ENCODE measurements at places on chromosomes 2 and 18. TPM values are rescaled to one million over a fixed set of nuclear protein-coding genes. Genes with fewer than 3 reads are reported as not detected.

Gene POU3F3
- total RNA-seq = not detected

- no peak for DNase-seq
Observed at GRCh38 chr2:216735086-216735485, 39.7 kb upstream of the IGFBP5 start.

Gene TSN
- 50.9 TPM for total RNA-seq

DNA sequence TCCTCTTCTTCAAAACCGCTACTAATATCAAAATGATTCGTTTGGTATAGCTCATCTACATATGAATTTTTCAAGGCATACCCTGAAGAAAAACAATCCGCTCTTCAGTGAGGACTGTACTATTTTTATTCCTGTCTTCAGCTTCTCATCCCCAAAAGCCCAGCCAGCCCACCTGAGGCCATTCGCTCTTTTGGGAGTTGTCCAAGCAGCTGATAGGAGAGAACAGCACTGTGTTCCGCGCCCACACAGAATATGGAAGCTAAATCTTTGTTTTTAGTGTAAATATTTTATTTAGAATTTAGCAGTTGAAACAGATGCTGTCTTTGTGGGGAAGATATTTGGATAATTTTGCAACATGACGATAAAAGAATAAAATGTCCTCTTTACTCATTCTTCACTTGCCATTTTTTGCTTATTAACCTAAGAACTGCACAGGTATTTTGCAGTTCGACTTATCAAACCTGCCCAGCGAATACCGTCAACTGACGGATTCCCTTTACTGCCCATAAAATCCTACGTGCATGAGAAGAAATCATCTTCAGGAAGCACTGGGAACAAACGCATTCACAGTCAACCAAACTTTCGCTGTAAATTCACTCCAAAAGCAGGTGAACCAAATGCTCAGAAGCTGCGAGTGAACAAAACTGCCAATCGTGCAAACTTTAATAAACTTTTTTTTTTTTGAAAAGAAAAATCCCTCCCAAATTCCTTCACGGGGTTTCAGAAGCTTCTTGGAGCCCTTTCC, 3.4 kb downstream of the ZNF521 start:
- DNase-seq = no peak

- DNase-seq = no peak
Observed at GRCh38 chr2:1912771-1913170, 168.5 kb upstream of the PXDN start.

DNA sequence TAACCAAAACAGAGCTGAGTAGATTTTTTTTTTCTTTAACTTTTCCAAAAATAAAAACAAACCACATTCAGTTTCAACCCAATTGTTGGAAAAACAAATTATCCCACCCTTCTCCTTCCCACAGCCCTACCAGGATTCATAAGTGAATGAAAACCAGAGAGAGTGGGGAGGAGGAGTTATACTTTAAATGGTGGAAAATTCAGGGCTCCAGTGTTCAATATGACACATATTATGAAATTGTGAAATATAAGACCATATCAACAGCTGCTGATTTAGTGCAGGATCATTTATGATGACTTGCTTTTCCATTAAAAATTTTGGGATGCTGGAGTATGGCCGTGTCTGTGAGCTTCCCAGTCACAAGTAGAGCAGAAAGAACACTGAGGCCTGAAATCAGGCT, 26.7 kb downstream of the COLEC12 start:
- DNase-seq = no peak

Gene GPBAR1
- 1.6 TPM for total RNA-seq

GRCh38 chr18:42730272-42730671, 385.2 kb downstream of the RIT2 start:
- no peak for DNase-seq

DNA sequence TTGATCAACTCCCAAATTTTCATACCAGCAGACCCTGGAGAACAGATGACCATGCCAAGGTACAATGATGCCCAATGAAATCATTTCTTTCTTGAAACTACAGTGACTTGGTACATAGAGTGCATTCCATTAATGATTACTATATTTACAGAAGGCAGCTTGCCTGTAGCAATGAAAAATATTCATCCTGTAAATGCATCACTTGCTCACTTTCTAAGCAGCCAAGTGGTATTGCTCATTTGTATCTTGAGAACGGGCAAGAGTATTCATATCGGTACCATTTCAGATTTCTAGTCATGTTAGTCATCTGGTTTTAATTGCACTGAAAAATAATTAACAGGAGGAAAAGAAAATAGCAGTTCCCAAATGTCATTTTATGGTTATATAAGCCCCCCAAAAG, 59.6 kb downstream of the VIL1 start:
- DNase-seq = no peak

GRCh38 chr18:48813833-48814489, 136.8 kb downstream of the SMAD7 start:
- no peak for DNase-seq

Gene PPM1G
- total RNA-seq = 30.4 TPM

GRCh38 chr2:109207176-109207575, 78.2 kb downstream of the SH3RF3 start:
- no peak for DNase-seq
